Spleen (tissue), 13 donors: ENCODE measurements at places on chromosomes 12 and 14.

GRCh38 chr12:93323625-93324329 is 53.9 kb upstream of the NUDT4 start:
- no peak for DNase-seq

DNA sequence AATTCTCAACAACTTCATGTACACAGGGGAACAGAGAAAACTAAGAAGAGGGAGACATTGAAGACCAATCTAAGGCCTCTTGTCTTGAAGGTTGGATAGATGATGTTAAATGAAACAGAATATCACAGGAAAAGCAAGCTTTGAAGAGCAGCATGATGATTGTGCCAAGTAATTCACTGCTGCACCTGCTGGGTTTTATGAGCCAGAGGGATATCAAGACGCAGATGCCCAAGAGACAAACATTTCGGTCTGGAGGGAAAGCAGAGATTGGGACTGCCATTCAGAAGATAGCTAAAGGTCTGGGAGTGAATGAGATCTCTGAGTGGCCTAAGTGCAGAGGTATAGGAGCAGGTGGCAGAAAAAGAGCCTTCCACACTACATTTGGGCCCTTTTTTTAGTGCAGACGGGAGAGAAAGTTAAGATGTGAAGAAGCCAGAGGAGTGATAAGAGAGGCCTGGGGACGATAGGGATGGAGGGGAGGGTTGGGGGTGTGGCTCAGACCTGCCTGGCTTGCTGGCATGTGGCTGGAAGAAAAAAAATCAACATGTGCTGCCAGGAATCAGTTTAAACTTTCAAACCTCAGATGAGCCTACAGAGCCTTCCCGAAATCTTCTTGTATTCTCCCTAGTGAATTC is 200.6 kb downstream of the AEBP2 start:
- no peak for DNase-seq

- DNase-seq = no peak
These were observed 20.6 kb downstream of the TOGARAM1 start for GRCh38 chr14:44982594-44982993.

DNA sequence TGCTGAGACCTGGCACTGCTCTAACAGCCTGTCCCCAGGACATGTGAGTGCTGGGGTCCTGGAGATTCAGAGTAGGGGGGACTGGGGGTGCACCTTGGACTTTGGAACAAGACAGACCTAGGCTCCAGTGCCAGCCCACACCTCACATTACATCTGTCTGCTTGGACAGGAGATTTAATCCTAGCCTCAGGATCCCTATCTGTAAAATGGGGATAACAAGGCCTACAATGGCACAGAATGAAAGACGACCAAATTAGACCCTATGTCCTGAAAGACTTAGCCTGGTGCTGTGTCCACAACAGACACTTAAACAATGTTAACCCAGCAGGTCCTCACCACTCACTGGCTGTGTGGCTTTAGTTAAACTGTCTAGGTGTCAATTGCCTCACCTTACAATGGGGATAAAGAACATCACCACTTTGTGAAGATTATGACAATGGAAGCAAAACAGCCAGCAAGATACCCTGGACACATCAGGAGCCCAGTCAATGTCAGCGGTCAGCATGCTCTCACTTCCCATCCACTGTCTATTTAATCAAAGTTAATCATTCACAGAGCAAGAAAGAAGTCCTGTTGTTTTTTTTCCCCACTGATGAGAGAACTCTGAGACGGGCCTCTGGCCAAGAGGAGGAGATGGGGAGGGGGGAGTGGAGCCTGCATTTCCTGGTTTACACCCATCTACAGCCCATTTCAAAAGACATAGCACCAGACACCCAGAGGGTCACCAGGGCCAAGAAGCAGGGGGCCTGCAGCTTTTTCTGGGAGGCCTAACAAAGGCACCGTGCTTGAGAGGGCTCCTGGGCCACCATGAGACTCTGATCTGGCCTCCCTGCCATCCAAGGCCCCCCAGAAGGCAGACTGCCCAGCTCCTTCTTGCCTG is 40.6 kb downstream of the ACTN1 start:
- DNase-seq = no peak

GRCh38 chr12:43336962-43337555 is 214.9 kb downstream of the ADAMTS20 start:
- DNase-seq = no peak
